ENCODE measurements at places on chromosomes 4 and X.

DNA sequence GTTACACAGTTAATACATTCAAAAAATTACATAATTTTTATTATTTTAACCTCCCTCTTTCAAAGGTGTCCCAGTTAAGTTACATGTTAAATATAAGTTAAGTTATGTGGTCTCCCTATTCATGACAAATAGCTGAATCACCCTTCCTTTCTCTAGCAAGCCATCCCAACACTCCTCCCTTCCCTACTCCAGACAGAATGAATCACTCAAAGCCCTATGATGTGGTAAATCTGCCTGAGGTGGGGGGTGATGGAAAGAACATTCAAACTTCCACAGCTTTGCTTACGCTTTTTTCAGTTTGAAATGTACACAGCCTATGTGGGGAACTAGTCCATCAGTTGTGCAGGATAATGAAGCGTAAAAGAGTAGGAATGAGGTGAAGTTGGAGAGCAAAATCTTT is 90.2 kb downstream of the CXCL13 start:
- no peak for DNase-seq

GRCh38 chr4:36267486-36268268 is 13.7 kb upstream of the DTHD1 start:
- no peak for DNase-seq

- peak; percentile 3 for DNase-seq
Observed at GRCh38 chr4:106421441-106422296, 53.1 kb upstream of the GIMD1 start.

DNA sequence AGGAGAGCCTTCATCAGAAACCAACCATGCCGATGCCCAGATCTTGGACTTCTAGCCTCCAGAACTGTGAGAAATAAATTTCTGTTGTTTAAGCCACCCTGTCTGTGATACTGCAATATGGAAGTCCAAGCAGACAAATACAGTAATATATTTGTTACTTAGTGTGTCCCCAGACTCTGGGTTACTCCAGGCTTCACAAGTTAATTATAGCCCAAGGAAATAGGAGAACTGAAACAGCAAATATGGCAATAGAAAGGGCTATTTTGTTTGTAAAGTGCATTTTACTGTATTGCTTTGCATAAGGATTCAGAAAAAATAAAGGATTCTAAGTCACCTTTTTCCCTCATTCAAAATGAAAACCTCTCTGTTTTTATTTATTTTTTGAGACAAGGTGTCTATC is 15.7 kb downstream of the TIGD4 start:
- DNase-seq: no peak

DNA sequence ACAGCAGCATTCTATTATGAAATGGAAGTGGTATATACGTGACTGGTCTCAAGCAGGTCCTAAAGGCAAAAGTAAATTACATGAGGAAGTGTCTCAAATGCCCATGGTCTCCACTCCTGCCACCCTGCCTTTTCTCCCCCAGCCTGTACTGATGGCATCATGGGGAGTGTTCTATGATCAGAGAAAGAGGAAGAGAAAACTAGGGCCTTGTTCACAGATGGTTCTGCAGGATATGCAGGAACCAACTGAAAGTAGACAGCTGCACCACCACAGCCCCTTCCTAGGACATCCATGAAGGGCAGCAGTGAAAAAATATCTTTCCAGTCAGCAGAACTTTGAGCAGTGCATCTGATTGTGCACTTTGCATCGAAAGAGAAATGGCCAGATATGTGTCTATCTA is 901.5 kb downstream of the ARAP2 start:
- DNase-seq: no peak

All from large intestine (tissue), 12 donors.